Activated CD4-positive, alpha-beta memory T cell treated with anti-CD3 and anti-CD28 coated beads for 36 hours (primary cell): ENCODE measurements at places on chromosomes 4 and X. TPM values are rescaled to one million over a fixed set of nuclear protein-coding genes. Genes with fewer than 3 reads are reported as not detected.

The ASIC5 gene
- total RNA-seq, result not detected

The SH3RF1 gene
- total RNA-seq, result 0.24 TPM

The UCHL1 gene
- total RNA-seq, result 1.1 TPM

The ASB11 gene
- not detected for total RNA-seq

The SUPT20HL2 gene
- not detected for total RNA-seq

The RHOXF1 gene
- total RNA-seq, result not detected

The SLC25A5 gene
- total RNA-seq, result 652 TPM

The MAGEA10 gene
- total RNA-seq, result not detected

GRCh38 chr4:73866246-73866645 lies 2.9 kb upstream of the CXCL1 start:
- H3K4me1 ChIP-seq, result no peaks in the 10 kb centered on the region
- H3K27ac ChIP-seq, result no peak overlapping the region
- H3K27me3 ChIP-seq, result peaks cover 14% of the 10 kb centered on the region
- H3K4me3 ChIP-seq, result no peak overlapping the region
- H3K36me3 ChIP-seq, result no peaks in the 10 kb centered on the region

DNA sequence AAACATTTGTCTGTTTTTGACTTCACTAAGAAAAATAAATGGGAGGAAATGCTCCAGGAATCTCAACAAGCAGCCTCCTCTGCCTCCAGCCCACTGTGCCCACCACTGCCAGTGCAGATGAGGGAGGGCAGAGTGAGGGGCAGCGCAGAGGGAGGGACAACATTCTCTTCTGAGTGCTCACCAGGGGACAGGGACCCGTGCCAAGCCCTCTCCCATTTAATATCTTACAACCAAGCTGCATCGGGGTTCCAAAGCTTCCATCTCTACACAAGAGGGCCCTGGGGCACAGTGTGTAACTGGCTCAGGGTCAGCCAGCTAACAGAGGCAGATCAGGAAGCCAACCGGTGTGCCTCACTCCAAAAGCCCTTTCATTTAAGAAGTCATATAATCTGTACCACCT lies 120.4 kb downstream of the NSUN7 start:
- no peak overlapping the region for H3K27ac ChIP-seq
- no peaks in the 10 kb centered on the region for H3K36me3 ChIP-seq
- H3K27me3 ChIP-seq, result peaks cover 8% of the 10 kb centered on the region
- H3K4me1 ChIP-seq, result no peaks in the 10 kb centered on the region
- H3K4me3 ChIP-seq, result no peak overlapping the region
- no peak for DNase-seq

GRCh38 chrX:124395145-124395880 lies 49.0 kb downstream of the SH2D1A start:
- H3K36me3 ChIP-seq, result no peaks in the 10 kb centered on the region
- DNase-seq, result no peak
- no peaks in the 10 kb centered on the region for H3K27me3 ChIP-seq
- H3K4me3 ChIP-seq, result no peak overlapping the region
- H3K4me1 ChIP-seq, result peaks cover 29% of the 10 kb centered on the region
- H3K27ac ChIP-seq, result peak overlapping the region; percentile 18

- no peak for DNase-seq
- H3K36me3 ChIP-seq, result no peaks in the 10 kb centered on the region
- H3K27ac ChIP-seq, result no peak overlapping the region
These were observed 79.3 kb downstream of the NHSL2 start for GRCh38 chrX:71989768-71990426.

DNA sequence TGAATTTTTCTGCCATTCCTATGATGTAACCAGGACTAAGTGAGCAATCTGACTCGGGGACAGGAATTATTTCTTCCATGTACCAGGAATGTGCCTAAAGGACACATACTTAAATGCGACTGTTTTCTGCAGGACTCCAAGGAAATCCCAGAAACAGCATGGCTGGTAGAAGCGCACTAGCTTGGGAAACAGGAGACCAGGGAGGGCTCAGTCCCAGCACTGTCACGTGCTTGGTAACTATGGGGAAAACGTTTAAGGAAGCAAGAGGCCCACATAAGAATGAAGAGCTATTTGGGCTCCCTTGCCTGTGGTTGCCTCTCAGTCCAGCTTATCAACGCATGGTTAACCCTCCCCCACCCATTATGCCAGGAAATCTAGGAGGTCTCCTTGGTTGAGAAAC lies 19.6 kb downstream of the MPP1 start:
- H3K27me3 ChIP-seq, result no peaks in the 10 kb centered on the region
- no peaks in the 10 kb centered on the region for H3K36me3 ChIP-seq
- peaks cover 13% of the 10 kb centered on the region for H3K4me1 ChIP-seq
- DNase-seq, result no peak
- no peak overlapping the region for H3K27ac ChIP-seq

DNA sequence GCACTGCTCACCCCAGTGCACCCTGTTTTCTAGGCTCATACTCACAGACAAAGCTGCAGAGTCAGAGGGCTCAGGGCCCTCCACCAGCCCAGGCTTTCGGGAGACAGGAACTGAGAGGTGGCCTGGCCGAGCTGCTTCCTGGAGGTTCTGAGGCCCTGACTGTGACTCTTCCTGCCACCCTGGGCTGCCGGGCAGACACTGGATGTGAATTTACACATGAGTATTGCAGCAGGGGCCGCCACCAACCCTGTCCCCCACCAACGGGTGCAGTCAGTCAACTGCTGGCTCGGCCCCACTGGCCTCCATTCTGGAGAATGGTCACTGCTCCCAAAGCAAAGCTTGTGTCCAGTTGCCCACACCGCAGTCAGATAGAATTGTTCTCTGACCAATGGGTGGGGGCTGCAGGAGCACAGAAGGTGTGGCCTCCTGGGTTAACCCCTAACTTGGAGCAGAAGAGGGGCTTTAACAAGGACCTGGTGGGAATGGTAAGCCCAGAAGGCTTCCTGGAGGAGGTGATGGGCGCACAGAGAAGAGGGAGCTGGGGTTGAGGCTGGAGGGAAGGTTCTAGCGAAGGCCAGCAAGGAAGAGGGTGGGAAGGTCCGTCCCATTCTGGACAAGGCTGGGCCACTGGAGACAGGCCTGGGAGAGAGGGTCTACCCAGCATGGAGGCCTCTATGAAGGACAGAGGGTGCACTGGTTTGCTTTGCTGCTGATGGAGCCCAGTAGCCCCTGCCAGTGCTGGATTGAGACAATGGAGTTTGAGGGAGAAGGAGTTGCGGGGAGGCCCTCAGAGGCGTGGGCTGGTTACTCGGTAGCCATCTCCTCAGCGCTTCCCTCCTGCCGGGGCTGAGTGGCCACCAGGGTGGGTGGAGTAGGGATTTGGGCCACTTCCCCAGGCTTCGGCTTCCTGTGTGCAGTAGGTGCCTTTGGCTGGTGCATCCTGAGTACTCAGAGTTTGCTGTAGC lies 135.3 kb downstream of the CPZ start:
- H3K36me3 ChIP-seq, result no peaks in the 10 kb centered on the region
- no peaks in the 10 kb centered on the region for H3K27me3 ChIP-seq
- no peak for DNase-seq
- no peaks in the 10 kb centered on the region for H3K4me1 ChIP-seq
- H3K4me3 ChIP-seq, result no peak overlapping the region

GRCh38 chr4:150150629-150151062 lies 72.4 kb downstream of the DCLK2 start:
- H3K4me3 ChIP-seq, result no peak overlapping the region
- no peaks in the 10 kb centered on the region for H3K4me1 ChIP-seq
- H3K27me3 ChIP-seq, result peaks cover 10% of the 10 kb centered on the region
- H3K36me3 ChIP-seq, result no peaks in the 10 kb centered on the region
- DNase-seq, result no peak
- H3K27ac ChIP-seq, result no peak overlapping the region

- no peak for DNase-seq
- H3K27me3 ChIP-seq, result no peaks in the 10 kb centered on the region
- H3K4me1 ChIP-seq, result no peaks in the 10 kb centered on the region
These were observed 535.1 kb downstream of the FAT4 start for GRCh38 chr4:125849869-125850268.

DNA sequence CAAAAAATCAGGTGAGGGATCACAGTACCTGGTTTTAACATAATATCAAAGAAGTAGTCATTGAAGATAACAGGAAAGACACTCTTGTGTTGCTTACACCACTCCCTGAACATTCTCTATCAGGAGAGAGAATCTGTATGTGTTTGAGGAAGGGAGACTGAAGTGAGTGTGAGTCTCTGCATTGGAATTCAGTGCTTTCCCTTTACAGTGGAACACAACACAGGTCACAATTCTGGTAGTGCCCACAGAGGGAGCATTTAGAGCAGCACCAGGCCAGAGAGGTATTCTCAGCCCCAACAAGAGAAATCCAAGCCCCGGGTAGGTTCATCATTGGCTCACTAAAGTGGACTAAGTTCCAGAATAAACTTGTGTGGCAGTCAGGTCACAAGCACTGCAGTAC lies 64.7 kb upstream of the UBQLN2 start:
- no peak overlapping the region for H3K4me3 ChIP-seq
- no peaks in the 10 kb centered on the region for H3K27me3 ChIP-seq
- H3K4me1 ChIP-seq, result no peaks in the 10 kb centered on the region
- peaks cover 18% of the 10 kb centered on the region for H3K36me3 ChIP-seq
- H3K27ac ChIP-seq, result no peak overlapping the region
- DNase-seq, result no peak

- DNase-seq, result no peak
- H3K27me3 ChIP-seq, result no peaks in the 10 kb centered on the region
- no peak overlapping the region for H3K27ac ChIP-seq
- H3K36me3 ChIP-seq, result peaks cover 5% of the 10 kb centered on the region
- peaks cover 43% of the 10 kb centered on the region for H3K4me1 ChIP-seq
These were observed 146.9 kb downstream of the STIM2 start for GRCh38 chr4:27007507-27007906.

DNA sequence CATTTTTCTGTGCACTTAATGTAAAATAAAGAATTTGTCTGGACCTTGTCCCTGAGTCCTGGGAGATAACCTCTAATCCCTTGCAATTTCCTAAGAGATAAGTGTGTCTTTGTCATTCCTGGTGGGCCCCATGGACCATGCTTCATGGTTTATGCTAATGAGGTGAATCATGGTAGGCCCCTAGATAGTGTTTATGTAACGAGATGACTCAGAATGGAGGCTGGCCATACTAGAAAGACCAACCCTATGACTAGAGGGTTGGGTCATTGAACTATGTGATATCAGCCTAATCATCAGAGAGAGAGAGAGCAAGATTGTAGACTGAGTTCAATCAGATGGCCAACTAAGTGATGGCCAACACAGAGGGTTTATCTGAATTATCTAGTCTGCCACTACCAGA lies 64.2 kb upstream of the NHSL2 start:
- peaks cover 4% of the 10 kb centered on the region for H3K27me3 ChIP-seq
- no peak overlapping the region for H3K4me3 ChIP-seq
- H3K4me1 ChIP-seq, result no peaks in the 10 kb centered on the region
- no peak for DNase-seq
- H3K36me3 ChIP-seq, result no peaks in the 10 kb centered on the region

- H3K27me3 ChIP-seq, result no peaks in the 10 kb centered on the region
- DNase-seq, result no peak
- H3K4me3 ChIP-seq, result no peak overlapping the region
- H3K4me1 ChIP-seq, result no peaks in the 10 kb centered on the region
These were observed 186.3 kb downstream of the MOSPD2 start for GRCh38 chrX:15059474-15059873.

DNA sequence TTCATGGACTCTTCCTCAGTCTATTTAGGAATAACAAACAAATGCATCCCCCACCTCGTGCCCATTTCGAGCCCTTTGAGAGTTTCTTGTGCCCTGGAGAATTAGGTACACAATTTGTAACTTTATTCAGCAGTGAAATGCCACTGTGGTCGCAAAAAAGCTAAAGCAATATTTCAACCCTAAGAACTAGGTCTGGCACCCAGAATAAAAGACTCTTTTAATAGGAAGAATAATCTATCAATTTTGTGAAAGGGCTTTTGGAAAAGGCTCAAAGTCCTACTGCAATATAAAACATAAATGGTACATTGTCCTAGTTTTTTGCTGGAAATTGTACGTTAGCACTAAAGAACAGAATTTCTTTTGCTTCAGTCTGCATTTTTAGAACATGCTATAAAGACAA lies 304.6 kb upstream of the TENM3 start:
- DNase-seq, result no peak
- no peaks in the 10 kb centered on the region for H3K27me3 ChIP-seq
- no peaks in the 10 kb centered on the region for H3K4me1 ChIP-seq
- no peak overlapping the region for H3K4me3 ChIP-seq
- no peaks in the 10 kb centered on the region for H3K36me3 ChIP-seq

GRCh38 chr4:179597301-179597700 lies 2155.1 kb upstream of the AGA start:
- no peak overlapping the region for H3K4me3 ChIP-seq
- H3K27me3 ChIP-seq, result no peaks in the 10 kb centered on the region
- no peaks in the 10 kb centered on the region for H3K4me1 ChIP-seq
- no peak for DNase-seq

GRCh38 chr4:14196131-14196530 lies 568.6 kb upstream of the BOD1L1 start:
- no peaks in the 10 kb centered on the region for H3K27me3 ChIP-seq
- DNase-seq, result no peak
- H3K27ac ChIP-seq, result no peak overlapping the region

- H3K36me3 ChIP-seq, result no peaks in the 10 kb centered on the region
- DNase-seq, result no peak
- H3K4me1 ChIP-seq, result peaks cover 10% of the 10 kb centered on the region
- H3K27ac ChIP-seq, result no peak overlapping the region
These were observed 160.4 kb upstream of the MAMLD1 start for GRCh38 chrX:150202641-150203247.

DNA sequence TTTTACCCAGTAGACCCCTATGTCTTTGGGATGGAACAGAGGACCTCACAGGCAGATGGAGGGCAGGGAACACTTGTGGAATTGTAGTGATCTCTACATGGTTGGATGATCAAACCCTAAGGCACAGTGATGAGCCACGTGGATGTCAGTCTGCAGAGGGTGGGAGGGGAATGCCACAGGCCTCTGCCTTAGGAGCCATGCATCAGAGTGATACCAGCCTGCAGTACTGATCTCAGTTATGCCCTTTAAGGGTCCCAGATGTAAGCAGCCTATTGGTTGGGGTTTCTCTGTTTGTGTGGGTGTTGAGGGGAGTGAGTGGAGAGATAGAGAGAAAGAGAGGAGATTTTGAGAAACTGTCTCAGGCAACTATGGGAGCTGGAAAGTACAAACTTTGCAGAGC lies 39.9 kb upstream of the XAGE1B start:
- no peaks in the 10 kb centered on the region for H3K36me3 ChIP-seq
- peak; percentile 9 for DNase-seq
- H3K4me3 ChIP-seq, result no peak overlapping the region
- H3K4me1 ChIP-seq, result no peaks in the 10 kb centered on the region

GRCh38 chrX:10169175-10169574 lies 12.4 kb downstream of the CLCN4 start:
- H3K27ac ChIP-seq, result no peak overlapping the region
- no peaks in the 10 kb centered on the region for H3K36me3 ChIP-seq
- DNase-seq, result no peak
- H3K4me1 ChIP-seq, result peaks cover 14% of the 10 kb centered on the region

- H3K4me1 ChIP-seq, result no peaks in the 10 kb centered on the region
- DNase-seq, result no peak
- no peaks in the 10 kb centered on the region for H3K27me3 ChIP-seq
These were observed 1389.5 kb downstream of the FAM133A start for GRCh38 chrX:95063554-95063953.

DNA sequence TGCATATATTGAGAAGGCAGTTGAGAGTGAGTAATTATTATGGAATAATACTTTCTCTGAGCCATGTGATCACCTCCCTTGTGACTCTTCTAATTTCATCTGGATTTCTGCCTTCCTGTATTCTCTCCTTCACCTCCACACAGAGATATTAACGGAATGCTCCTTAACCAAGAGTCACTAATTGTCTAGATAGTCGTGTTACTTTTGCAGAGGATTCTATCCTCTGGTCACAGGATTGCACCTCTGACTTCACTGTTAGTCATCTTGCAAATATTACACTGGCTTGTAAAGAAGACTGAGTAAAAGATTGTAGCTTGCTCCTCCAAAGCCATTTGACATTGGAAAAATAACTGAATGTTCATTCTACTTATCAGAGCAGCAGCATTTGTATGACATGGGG lies 160.9 kb downstream of the SH2D1A start:
- H3K27me3 ChIP-seq, result no peaks in the 10 kb centered on the region
- H3K27ac ChIP-seq, result no peak overlapping the region
- peaks cover under 1% of the 10 kb centered on the region for H3K4me1 ChIP-seq
